ENCODE measurements at places on chromosomes 5 and 9. TPM values are rescaled to one million over a fixed set of nuclear protein-coding genes. Genes with fewer than 3 reads are reported as not detected.
A peak's percentile ranks its signal among the peaks of the same experiment; 100 is the strongest.

FBP2 gene
- not detected for total RNA-seq

TRIM52 gene
- total RNA-seq: 3.5 TPM

FOXD4L6 gene
- total RNA-seq: 0.13 TPM

KDM3B gene
- 39.7 TPM for total RNA-seq

CORO2A gene
- 9.2 TPM for total RNA-seq

GCNT4 gene
- not detected for total RNA-seq

CPLANE1 gene
- 4.8 TPM for total RNA-seq

TXNDC8 gene
- not detected for total RNA-seq

DNA sequence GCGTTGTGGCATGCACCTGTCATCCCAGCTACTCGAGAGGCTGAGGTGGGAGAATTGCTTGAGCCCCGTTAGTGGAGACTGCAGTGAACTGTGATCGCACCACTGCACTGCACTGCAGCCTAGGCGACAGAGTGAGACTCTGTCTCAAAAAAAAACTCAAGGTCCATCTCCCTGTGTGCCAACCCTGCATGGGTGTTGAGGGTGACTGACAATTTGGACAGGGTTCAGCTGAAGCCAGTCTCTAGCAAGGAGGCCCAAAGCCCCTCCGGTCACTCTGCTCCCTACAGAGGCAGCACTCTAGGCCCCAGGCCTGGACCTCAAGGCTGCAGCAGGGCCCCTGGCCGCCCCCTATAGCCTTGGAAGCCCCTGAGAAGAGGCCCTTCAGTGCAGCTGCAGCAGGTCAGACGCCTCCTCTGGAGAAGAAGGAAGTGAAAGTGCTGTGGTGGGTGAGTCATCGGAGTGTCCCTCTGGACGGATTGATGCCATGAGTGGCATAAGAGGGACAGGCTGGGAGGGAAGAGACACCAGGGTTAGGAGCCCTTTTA lies 39.2 kb upstream of the NEK6 start:
- DNase-seq: peak; percentile 60

GRCh38 chr9:86287013-86287412 lies 4.7 kb upstream of the ISCA1 start:
- no peak for DNase-seq

DNA sequence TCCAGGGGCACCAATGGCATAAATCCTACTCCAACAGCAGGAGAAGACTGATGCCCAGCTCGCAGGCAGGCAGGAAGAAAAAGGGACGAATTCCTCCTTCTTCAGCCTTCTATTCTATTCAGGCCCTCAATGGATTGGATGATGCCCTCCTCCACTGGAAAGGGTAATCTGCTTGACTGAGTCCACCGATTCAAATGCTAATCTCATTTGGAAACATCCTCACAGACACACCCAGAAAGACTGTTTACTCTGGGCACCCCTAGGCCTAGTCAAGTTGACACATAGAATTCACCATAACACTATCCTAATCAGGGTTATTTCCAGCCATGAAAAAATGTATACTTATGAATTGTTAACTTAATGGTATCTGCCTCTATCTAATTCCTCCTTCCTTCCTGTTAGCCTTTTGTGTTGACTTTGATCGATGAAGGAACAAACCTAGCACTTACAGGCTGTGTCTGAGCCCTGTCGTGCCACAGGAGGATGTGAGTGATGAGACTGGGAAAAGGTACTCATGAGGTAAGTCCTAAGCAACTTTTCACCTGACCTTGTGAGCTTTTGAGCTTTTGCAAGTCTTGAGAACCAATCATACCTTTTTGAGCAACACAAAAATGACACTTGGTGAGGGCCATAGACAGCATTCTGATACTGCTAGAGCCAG lies 36.5 kb downstream of the FOXD1 start:
- DNase-seq: no peak

DNA sequence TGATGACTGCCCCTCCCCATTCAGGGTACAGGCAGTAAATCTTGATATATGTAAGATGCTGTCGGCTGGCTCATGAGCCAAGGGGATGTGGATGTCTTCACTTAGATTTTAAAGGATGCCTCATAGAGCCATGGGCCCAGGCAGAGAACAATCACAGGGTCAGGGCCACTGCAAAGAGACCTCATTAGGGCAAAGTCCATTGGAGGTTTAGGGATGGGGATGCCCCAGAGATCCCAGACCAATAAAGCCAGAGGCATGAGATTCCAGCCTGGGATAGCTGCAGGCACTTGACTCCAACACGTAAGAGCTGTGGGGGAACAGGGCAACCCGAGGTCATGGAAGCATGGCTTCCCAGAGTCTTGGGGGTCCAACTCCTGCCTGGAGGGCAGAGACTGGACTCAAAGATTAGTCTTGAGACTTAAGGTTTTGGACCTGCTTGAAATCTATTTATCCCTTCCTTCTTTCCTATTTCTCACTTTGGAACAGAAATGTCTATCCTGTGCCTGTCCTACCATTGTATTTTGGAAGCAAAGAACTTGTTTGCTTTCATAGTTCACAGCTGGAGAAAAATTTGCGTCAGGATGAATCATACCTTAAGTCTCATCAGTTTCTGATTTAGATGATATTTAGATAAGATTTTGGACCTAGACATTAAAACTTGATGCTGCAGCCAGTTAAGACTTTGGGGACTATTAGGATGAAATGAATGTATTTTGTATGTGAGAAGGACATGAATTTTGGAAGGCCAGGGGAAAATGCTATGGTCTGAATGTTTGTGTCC lies 101.3 kb upstream of the ADRA1B start:
- peak; percentile 17 for DNase-seq

DNA sequence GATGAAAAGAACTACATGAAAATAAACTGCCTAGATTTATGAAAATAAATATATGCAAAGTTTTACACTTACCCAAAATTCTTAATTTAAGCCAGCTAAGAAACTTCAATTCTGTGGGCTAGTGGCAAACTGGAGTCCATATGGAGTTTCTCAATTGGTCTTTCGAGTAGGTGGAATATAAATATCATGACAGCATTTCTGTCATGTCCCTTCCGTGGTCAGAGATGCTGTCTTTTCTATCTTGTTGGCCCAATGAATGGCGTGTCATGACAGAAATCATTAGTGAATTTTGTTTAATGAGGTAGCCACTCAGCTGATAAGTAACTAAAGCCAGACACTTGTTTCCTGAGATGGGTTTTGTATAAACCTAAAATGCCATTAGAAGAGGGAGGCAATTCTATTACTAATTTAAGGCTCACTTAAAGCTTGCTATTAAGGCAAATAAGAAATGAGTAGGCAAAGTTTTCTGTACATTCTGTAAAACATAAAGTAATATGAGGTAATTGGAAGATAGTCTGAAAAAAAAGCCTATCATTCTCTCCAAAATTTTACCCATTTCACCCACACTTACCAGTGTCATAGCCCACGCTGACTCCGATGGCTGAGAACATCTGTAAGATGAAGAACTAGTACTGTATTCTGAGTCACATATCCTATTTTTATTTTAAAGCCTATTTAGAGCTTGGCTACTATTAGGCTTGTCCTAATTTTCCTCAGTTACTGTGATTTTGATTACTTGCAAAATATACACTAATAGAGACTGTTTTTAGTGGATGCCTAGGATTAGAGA lies 419.3 kb upstream of the MEF2C start:
- no peak for DNase-seq

DNA sequence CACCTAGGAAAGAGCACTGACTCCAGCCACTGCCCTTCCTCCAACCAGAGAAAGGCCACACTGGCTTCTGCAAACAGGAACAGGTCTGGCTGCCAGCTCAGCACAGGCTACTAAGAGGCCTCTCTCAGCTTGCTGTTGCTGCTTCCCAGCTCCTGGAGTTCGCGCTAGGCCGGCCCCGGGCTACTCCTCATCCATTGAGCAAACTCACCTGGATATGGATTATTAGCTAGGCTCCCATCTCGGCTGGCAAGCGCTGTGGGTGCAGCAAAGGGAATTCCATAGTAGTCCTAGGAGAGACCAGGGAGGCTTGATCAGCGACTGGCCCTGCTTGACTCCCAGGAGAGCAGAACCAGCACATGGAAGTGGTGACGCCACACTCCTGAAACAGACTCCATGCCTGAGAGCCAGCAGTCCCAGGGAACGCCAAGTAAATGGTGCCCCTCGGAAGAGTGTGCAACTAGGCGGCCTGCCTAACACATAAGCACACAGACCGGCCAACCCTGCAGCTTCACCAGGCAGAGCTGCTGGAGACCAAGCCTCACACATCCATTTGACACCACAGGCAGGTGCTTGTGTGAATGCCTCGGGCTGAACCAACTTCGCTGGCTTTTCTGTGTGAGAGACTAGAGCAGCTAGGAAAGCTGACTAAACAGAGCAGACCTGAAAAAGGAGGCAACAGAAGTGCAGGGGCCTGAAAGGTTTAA lies 107.2 kb downstream of the UBE2R2 start:
- DNase-seq: no peak

DNA sequence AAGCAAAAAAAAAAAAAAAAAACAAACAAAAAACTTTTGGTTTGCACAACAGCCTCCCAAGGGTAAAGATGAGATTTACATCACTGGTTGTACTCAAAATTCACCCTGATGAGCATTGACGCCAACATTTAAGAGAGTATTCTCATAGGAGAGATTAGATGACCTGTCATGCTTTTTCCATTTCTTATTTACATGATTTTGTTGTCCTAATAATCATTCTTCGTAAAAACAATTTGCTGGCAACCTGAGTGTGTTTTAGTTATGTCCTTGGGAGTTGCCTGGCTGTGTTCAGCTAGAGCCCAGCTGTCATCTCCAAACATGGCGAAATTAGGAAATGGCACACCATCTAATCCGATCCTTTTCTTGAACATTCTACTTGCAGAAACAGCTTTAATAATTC lies 186.4 kb upstream of the MRPS30 start:
- DNase-seq: no peak

DNA sequence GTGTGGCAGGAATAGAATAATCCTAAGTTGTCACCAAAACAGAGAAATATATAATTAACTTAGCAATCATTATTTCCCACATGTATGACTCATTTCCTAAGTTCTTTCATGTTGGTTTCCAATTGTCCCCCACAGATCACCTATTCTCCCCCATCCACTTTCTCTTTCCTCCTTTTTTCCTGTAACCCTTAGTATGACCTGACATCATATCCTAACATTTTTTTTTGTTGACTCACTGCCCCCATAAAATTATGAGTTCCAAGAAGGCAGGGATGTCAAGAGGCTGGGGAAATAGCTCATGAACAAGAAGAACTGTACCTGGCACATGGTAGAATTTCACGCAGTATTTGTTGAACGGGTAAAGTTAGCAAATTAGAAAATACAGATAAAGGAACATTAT lies 186.7 kb downstream of the DCP2 start:
- peak; percentile 87 for DNase-seq

GRCh38 chr9:123267481-123268198 lies 746 bp downstream of the STRBP start:
- DNase-seq: no peak

- peak; percentile 66 for DNase-seq
Measured at GRCh38 chr5:177128551-177128981, 5.0 kb upstream of the NSD1 start.

DNA sequence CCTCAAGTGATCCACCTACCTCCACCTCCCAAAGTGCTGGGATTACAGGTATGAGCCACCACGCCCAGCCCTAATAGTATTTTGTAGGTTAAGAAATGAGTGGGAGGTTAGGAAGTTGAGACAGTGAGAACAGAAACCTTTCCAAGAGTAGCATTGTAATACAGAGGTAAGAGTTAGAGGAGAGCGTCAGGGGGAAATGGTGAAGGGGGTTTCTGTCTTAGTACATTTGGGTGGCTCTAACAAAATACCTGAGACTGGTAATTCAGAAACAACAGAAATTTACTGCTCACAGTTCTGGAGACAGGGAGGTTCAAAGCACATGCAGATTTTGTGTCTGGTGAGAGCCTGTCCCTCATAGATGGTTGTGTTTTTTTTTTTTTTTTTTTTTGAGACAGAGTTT lies 18.8 kb downstream of the SMIM3 start:
- DNase-seq: no peak

DNA sequence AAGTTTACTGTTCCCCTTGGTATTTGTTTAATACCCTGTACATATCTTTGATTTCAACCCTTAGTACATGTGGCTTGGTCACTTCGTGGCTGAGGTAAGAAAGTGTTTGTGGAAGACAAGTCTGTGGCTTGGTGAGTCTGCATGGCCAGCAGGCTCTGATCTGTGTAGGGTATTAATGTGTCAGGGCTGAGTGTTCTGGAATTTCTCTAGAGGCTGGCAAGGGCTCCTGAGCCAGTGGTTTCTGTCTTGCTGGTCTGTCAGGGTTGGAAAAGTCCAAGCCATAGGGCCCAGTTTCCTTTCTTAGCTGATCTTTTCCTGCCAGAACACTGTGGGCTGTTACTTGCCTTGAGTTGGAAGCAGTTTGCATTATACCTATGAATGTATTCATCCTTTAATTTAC lies 48.0 kb upstream of the FBXL7 start:
- no peak for DNase-seq

- DNase-seq: no peak
Measured at GRCh38 chr5:132147663-132148062, 74.1 kb downstream of the CSF2 start.

- DNase-seq: no peak
Measured at GRCh38 chr5:4636378-4636777, 503.8 kb upstream of the ADAMTS16 start.

- DNase-seq: no peak
Measured at GRCh38 chr9:81570083-81570482, 119.3 kb downstream of the TLE1 start.

DNA sequence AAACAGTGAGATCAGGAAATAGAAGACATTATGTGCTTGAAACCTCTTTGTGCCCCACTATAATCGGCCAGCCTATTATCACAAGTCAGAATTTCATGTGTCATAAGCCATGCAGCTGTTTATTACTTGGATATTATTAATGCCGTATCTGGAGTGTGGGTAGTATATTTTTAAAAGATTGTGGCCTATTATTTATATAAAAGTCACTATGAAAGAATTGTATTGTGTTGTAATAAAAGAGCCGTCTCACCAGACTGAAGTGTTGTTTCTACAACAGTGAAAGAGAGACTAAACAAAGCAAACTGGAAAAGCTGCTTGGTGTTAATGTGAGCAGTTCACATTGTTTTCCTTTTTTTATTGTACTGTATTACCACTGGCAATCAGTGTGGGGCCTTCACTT lies 449.1 kb downstream of the PSAT1 start:
- DNase-seq: no peak

- no peak for DNase-seq
Measured at GRCh38 chr9:99632349-99633038, 189.2 kb upstream of the NR4A3 start.

- DNase-seq: no peak
Measured at GRCh38 chr9:127550751-127551150, 61.3 kb upstream of the STXBP1 start.
